CD4-positive, alpha-beta T cell treated with Interleukin-17A for 4 hours (primary cell): ENCODE measurements at places on chromosomes 7 and 10.
A peak's percentile ranks its signal among the peaks of the same experiment; 100 is the strongest.

DNA sequence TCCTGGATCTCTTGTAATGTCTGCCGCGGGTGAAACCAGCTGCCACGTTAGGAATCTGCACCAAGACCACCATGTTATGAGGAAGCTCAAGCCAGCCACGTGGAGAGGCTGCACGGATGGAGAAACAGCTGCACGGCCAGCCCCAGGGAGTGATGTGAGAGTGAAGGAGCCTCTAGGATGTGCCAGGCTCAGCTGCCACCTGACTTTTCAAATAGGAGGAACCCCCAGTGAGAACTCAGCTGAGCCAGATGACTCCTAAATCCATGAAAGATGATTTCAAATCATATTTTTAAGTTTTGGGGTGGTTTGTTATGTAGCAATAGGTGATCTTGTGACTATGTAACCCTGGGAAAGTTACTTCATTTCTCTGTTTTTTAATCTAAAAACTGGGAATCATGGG, 71.7 kb downstream of the PRKAG2 start:
- DNase-seq = no peak

DNA sequence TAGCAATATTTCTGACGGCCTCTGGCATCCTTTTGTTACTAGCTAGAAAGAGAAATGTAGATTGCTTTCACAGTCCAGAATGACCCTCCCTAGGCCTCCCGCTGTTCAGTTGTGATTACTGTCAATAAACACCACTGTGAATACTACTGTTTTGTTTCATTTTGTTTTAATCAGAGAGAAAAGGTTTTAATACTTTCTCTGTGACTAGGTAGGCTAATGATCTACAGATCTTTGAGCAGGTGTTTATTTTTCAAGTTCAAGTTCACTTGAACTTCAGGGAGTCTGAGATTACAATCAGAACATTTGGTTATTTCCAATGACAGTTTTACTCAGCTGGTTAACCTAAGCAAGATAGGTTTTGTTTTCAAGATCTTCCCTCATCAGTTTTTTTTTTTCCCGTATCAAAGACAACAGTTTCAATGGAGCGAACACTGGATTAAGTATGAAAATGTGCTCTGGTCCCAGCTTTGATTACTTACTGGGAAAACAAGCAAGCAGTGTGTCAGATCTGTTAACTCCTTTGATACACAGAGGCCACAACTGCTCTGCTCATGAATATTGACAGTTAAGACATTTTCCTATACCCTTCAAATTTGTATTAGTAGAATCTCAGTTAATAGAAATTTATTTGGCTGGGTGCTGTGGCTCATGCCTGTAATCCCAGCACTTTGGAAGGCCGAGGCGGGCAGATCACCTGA, 34.8 kb downstream of the VKORC1L1 start:
- no peak for DNase-seq

- DNase-seq = no peak
Observed at GRCh38 chr7:42183547-42183946, 53.5 kb downstream of the GLI3 start.

DNA sequence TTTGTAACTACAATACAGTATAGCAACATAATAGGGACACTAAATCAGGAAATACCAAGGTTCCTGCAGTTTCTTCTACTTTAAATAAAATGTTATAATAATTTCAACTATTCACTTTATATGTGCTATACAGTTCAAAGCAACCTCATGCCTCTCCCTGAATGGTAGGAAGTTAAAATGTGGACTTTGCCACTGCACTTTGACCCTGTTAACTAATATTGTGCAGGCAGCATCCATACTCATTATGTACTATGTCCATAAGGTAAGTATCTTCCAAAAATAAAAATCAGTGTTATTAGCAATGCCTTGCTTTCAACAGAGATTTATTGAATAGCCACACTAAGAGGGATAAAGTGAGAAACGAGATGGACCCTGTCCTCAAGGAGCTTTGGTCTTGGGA, 4.8 kb downstream of the STEAP4 start:
- no peak for DNase-seq

GRCh38 chr10:78960316-78960800, 108.4 kb upstream of the ZMIZ1 start:
- DNase-seq = no peak

- no peak for DNase-seq
Observed at GRCh38 chr7:104998040-104998752, 15.8 kb upstream of the KMT2E start.

GRCh38 chr7:132766660-132767059, 190.4 kb upstream of the PLXNA4 start:
- no peak for DNase-seq

DNA sequence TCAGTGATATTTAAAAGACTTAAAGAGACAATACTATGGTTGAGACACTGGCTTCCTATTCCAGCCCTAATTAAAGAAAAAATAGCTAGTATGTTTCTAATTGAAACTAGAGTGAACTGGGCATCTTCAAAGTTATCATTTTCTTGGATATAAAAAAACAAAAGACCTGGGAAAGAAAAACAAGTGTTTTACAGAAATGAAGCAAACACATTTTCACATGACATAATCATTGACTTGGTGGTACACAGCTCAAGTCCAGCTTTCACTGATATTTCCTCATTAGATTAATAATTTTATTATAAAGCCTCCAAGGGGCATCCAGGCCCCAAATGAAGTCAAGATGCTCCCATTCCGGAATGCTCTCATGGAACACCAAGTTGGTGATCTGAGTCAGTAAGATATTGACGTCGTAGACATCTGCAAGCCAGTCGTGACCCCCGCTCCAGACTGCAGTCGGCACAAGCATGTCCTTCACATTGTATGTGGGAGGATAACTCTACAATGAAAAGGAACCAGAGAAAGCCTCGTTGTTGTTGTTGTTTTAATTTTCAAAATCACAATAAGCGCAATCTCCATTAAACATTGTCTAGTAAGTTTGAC, 7.5 kb upstream of the CH25H start:
- no peak for DNase-seq

DNA sequence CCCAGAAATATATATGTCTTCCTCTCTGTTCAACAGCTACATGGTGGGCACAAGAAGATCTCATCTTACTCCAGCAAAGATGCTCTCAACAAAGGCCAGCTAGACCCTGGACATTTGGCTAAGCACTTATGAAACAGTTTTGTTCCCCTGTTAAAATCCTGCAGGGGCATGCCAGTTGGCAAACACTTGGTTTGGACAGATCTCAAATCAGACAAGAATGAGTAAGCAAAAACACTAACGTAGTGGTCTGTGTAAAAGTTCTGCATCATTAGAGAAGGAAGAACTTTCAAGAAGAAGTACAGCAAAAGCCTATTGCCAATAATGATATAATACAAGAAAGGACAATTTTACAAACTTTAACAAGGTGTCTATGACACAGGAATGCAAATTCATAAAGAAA, 125.6 kb downstream of the CALN1 start:
- no peak for DNase-seq

DNA sequence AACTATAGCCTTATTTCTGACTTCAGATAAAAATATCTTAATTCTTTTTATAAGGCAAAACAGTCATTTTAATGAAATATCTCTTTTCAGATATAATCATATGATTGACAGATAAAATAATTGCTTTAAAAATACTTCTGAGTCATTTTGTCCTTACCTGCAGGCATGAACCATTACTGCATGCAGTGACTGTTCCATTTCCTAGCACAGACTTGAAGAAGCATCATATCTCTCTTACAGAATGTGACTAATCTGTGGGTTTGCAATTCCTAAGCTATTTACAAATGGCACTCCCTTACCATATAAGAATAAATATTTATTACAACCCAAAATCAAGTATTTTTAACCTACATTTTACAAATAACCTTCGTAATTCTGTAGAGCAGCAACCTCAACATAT, 120.7 kb downstream of the SRPK2 start:
- peak; percentile 24 for DNase-seq

DNA sequence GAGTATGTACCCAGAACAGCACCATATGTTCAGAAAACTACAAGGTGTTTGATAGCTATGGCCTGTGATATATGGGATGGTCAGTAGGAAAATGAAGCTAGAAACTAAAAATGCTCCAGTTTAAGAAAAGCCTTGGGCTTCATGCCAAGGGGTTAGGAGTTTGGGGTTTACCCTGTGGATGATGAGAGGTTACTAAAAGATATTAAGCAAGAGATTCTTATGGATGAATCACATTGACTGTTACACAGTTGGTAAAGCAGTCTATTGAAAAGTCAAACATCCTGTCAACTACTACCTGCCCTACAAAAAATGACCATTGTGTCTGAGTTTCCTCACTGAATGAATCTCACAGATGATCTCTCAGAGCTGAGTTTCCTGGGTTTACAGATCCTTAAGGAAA, 166.2 kb upstream of the INHBA start:
- no peak for DNase-seq

DNA sequence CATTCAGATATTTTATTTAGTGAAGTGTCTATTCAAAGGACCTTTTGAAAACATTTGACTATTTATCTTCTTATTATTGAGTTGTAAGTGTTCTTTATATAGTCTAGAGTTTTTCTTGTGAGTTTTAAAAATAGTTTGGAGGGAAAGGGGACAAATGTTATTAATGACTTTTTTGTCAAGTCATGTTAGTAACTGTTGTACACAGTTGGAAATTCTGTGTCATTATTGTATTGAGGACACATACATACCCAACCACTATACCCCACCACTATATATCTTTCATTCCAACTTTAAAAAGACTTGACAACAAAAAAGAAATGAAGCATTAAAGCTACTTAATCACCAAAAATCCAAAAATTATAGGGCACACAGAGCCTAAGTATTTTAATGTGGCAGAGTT, 53.2 kb upstream of the OIT3 start:
- DNase-seq = no peak

DNA sequence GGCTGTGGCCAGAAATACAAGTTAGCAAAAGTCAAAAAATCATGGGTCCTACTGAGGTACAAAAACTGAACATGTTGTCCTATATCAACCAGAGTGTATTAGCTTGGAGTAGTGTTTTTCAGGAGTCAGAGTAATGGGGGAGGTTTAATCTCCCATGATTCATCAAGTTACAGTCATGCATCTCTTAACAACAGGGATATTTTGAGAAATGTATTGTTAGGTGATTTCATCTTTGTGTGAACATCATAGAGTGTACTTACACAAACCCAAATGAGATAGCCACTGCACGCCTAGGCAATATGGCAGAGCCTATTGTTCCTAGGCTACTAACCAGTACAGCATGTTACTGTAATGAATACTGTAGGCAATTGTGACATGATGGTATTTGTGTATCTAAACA, 14.9 kb upstream of the TES start:
- no peak for DNase-seq

- no peak for DNase-seq
Observed at GRCh38 chr10:6536102-6536501, 44.0 kb downstream of the PRKCQ start.

- peak; percentile 6 for DNase-seq
Observed at GRCh38 chr10:71623098-71623985, 96.2 kb downstream of the C10orf105 start.
